HEK293T (cell line): ENCODE measurements at places on chromosomes 7 and 10.

DNA sequence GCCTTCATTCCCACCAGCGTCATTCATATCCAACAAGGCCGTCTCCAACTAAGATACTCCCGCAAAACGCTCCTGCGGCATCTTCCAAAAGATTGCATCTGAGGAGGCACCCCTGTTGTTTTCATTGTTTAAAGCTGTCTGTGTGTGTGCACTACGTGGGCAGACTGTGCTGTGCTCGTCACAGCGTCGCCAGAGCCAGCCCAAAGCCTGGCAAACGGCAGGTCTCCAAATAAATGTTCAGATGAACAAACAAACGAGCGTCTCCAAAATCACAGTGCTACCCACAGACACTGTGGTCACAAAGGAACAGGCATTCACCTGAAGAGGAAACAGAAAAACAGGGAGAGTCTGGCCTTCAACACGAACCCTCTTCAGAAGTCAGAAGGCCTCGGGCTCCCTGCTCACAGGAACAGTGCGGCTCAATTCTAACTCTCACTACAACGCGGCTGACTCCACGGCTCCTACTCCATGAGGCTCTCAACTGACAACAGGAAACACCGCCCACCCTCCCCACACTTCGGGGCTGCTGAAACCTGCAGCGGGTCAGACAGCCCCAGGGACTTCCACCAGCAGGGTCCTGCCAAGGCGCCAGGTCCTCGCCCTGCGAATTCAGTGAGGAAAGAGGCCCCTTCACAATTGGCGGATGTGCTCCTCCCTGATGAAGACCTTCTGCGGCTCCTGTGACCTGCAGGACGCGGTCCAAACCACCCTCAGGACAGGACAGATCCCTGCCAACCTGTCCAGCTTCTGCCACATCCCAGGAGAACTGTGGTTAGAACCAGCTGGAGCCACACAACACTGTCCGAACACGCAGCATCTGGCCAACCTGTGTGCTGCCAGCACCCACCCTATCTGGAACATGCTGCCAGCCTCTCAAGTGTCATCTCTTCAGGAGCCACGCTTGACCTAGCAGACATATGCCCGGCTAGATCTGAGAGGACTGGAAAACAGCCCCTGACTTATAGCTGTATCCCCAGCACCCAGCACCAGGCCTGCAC lies 36.1 kb downstream of the MAD1L1 start:
- no peak for DNase-seq

DNA sequence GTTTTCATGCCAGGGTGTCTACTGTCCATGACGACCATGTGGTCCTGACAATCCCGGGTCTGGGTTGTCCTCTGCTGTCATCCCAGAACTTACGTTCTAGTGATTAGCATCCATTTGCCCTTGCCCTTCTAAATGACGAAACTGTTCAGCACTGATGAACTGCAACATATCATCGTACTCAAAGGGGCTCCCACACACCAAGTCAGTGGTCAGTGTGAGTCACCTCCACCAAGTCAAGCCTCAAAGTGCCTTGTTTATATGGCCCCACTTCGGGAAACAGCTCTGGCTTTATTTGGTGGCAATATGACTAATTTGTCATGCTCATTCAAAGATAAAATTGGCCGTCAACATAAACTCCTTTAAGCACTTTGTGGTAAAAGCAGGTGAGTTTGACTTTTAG lies 110.7 kb downstream of the FRMD4A start:
- no peak for DNase-seq

GRCh38 chr10:122688293-122688989 lies 11.2 kb downstream of the C10orf120 start:
- DNase-seq: no peak

- no peak for DNase-seq
Measured at GRCh38 chr7:84647797-84648757, 453.5 kb upstream of the SEMA3A start.

GRCh38 chr7:151508991-151509390 lies 10.7 kb downstream of the RHEB start:
- DNase-seq: no peak

- no peak for DNase-seq
Measured at GRCh38 chr7:10205696-10206095, 768.0 kb upstream of the PHF14 start.
